ENCODE measurements at places on chromosomes 2 and 18.
A peak's percentile ranks its signal among the peaks of the same experiment; 100 is the strongest.

- DNase-seq: no peak
These were observed 549 bp downstream of the MRPL35 start for GRCh38 chr2:86199834-86200177.

GRCh38 chr2:59232394-59233165 is 991.5 kb upstream of the FANCL start:
- no peak for DNase-seq

DNA sequence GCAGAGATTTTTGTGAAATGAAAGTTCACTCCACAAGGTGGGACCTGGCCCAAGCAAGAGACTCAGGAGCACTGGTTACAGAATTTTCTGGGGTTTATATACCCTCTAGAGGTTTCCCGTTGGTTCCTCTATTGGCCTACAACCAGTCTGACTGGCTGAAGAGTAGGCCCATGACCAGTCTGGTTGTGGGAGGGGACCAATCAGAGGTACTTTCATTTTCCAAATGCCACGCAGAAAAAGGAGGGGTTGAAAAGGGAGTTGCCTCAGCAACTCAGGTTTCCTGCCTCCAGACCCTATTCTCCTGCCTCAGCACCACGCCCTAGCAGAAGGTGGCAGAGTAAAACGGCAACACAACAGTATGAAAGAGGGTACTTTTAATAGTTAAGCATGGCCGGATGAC is 98.4 kb downstream of the COLEC12 start:
- DNase-seq: no peak

DNA sequence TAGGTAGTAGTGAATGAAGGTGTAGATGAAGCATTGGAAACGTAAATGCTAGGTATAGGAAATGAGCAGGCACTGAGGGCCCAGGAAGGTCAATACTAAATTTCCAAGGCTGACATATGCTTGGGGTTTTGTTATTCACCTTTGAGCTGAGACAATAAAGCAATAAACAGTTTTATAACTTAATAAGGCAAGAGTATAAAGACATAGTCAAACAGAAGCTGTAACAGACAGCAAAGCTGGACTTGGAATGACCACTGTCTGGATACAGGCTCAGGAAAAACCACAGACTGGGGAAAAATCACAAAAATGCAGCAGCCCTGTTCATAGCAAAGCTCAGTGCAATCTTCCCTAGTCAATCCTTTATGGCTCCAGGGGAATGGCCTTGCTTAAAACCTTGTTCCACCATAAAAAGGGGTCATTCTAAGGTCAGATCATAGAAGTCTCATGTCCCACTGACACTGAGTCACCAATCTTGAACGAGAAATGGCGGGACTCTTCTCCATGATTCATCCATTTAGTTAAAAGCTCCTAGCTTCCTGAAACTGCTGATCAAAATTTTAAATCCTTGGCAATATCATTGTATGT is 493.3 kb downstream of the CMPK2 start:
- DNase-seq: no peak

GRCh38 chr2:173661586-173661985 is 303.6 kb downstream of the SP3 start:
- no peak for DNase-seq

GRCh38 chr2:14635391-14635871 is 2.9 kb downstream of the LRATD1 start:
- DNase-seq: no peak

GRCh38 chr2:203662951-203663350 is 43.5 kb upstream of the CD28 start:
- DNase-seq: no peak

DNA sequence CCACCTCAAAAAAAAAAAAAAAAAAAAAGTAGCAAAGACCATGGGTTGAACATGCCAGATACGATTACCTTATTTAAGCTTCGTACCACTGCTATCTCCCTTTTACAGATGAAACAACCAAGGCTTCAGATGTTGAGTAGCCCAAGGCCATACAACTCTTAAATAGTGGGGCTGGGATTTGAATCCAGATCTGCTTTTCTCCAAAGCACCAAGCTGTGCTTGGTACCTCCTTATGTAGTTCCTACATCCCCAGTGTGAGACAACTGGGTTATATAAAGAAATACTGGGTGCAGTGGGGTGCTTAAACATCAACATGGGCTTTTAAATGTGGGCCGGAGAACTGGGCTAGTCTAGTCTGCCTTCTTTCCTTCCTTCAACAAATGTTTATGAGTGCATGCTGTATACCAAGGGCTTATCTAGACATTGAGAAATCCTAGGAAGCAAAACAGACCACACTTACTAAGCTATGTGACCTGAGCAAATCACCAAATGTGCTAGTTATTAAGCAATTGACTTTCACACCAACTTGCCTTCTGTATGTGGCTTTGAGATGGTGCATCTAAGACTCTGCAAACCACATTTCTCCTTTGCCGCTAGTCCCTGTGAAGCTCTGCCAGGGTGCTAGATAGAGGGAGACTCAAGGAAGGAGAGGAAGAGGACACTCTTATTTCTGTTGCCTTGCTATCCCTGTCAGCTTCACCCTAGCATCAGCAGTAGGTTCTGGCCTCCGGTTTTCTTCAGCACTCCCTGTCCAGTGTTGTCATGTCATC is 206.8 kb upstream of the FBXO11 start:
- no peak for DNase-seq

DNA sequence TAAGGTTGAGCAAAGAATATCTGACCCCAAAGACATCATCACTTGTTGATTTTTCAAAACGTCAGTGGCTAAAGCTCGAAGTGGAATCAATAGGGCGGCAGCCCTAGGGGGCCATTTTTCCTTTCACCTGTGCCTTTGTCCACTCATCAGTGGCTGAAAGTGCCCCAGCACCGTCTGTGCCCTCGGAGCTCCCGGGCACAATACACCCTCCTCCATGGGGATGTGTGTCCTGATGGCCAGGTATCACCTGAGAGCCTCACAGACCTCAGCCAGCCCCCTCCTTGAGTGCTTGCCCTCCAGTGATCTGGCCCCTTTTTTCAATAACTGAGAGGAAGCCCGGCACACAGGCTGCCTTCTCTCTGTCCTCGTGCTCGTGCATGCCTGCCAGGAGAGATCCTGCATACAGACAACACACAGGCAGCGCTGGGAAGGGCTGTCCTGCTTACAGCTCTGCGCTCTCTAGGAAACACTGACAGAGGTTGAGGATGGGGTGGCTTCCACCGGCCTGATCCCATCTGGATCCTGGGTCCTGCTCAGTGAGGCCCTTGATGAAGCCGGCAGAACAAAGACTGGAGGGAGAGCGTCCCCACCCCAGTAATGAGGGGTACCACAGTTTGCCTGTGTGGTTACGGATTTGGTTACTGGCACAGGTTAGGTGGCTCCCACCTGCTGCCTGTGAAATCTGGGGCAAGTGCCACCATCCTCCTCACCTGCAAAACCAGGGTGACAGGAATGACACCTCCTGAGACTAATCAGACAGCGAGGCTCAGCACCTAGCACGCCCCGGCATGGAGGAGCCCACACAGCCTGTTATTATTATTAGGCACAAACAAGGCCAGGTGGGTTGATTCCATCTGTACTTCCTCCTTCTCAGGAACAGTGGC is 197.5 kb upstream of the RAB6C start:
- DNase-seq: no peak

DNA sequence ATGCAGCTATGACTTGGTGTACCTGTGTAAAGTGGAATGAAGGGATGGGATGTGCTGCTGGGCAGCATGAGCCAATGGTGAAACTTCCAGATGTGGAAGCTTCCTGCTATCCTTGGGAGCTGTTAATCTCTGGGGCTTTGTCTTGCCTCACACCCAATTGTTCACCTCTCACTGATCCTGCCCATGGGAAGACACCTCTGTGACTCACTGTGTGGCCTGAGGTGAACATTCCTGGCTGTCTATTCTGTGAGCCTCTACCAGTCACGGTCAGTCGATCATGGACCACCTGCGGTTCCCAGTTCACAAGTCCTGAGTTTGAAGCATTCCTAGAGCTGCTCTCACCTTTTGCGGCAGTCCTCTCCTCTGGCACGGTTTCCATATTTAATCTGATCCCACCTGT is 12.1 kb downstream of the NEURL3 start:
- no peak for DNase-seq

DNA sequence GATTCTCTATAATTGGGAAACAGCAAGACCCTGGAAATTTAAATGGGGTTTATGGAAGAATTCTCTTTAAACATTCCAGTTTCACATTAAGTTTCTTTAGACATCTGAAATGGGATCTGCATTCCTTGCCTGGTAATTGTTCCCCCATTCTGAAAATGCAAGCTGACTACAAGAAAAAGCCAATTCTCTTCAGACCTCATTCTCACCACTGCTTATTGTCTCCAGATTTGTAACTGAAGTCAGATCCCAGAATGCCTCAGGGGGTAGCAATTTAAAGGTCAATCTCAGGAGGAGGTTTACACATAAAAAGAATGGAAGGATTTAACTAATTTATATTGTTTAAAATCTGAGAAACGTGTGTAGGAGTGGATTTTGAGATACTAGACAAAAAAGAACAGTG is 41.2 kb downstream of the COL3A1 start:
- DNase-seq: no peak

DNA sequence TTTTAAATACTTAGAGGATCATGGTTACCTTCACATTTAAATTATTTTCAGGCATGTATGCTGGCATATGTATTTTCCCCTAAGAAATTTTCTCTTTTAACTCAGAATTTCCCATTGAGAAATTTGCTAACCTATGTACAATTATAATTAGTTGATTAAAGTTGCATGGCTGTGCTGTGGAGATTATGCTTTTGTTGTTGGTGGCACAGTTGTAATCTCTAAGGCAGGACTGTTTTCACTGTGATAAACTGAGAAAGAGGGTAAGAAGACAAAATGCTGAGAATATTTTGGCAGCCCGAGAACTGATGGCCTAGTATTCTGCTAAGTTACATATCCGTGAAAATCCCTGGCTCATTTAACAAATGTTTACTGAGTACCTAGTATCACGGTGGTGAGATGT is 1.4 kb downstream of the VRK2 start:
- DNase-seq: no peak

DNA sequence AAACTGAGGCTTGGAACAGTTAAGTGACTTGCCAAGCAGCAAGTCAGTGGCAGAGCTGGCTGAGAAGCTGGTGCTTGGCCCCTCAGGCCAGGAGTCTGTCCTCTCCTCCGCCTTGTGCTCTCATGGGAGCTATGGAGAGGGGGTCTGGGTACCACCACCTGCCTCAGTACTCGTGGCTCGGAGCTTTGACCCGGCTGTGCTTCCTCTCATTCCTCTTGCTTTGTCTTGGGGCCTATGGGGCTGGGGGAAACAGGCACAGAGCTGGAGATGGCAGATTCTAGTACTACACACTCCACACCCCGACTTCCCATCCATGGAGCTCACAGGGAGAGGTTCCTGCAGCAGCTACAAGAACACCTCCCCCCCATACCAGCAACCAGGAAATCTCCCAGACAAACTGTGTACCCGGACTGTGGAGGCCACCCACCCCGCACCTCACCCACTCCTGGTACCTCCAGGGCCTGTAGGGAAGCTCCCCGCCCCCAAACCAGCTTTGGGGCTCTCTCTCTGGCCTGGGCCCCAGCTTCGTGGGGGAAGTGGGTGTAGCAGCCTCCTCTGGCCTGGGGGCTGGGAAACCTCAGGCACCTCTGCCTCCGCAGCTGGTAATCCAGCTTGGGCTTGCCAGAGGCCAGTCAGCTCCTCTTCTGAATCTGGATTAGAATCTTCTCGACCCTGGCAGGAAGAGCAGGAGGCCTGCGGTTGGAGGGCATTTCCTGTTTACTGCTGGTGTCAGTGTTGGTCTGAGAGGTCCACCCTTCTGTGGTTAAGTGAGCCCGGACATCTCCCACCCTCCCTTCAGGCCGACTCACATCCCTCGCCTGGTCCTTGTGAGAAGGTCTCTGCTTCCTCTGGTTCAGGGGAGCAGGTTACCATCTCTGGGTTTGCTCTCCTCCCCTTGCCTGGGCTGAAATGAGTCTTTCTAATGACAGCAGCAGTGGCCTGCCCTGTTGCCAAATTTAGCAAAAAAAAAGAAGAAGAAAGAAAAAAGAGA is 22.3 kb upstream of the RHOB start:
- DNase-seq: peak; percentile 43

GRCh38 chr2:148238561-148238960 is 217.7 kb downstream of the MBD5 start:
- no peak for DNase-seq

- DNase-seq: no peak
These were observed 51.9 kb downstream of the TET3 start for GRCh38 chr2:74036450-74037195.

- no peak for DNase-seq
These were observed 200.6 kb downstream of the NAPG start for GRCh38 chr18:10726198-10727068.

GRCh38 chr2:64720535-64721319 is 67.0 kb upstream of the SERTAD2 start:
- no peak for DNase-seq

DNA sequence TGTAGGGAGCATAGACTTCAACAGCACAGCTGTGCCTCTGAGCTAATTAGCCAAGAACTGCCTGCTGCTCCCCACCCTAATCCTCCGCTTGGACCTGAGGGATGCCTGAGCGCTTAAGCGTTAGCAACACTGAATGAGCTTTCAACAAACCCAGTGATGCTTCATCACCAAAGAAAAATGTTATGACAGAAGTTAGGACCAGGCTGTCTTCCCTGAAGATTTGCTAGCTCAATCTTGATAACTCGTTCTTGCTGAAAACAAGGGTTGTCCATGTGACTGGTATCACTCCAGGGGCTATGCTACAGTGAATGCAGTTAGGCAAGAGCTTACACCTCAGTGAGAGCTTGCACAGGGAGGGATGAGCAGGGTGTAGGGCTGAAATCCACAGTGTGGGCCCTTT is 190.7 kb upstream of the SIX2 start:
- DNase-seq: no peak

GRCh38 chr2:233597522-233597921 is 19.9 kb upstream of the UGT1A8 start:
- DNase-seq: no peak

DNA sequence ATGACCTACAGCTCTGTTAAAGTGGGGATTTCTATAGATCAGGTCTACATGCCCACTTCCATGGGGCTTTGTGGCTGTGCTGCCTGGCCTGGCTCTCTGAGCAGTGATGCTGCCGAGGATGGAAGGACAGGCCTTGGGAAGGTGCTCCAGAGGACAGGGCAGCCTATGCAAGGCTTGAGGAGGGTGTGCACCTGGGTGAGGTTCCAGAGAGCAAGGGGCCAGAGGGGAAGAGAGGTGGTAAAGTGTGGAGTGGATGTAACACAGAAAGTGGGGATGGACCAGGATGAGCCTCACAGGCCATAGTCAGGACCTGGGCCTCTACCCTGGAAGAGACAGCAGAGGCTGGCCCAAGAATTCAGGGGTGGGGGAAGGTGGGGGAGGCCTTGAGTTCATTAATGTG is 826.4 kb downstream of the DCDC2C start:
- no peak for DNase-seq

GRCh38 chr2:60602388-60602787 is 48.9 kb upstream of the BCL11A start:
- no peak for DNase-seq

- DNase-seq: no peak
These were observed 12.5 kb downstream of the MOCOS start for GRCh38 chr18:36199691-36200295.

DNA sequence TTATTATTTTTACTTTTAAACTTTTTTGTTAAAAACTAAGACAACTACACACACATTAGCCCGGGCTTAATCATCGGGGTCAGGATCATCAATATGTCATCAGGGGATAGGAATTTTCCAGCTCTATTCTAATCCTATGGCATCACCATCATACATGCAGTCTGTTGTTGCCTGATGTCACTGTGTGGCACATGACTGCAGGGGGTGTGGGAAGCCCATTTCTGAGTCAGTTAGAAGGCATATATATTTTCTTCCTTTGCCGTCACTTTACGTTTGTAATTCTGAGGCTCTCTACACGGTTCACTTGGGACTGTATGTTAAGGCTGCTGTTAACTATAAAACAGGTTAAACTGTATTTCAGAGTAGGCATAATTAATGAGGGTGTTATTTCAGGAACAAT is 144.4 kb upstream of the ITGA6 start:
- DNase-seq: no peak

Data from GM12891 (cell line).